ENCODE measurements at places on chromosomes 7 and 10.

GRCh38 chr7:41847151-41847550, 144.3 kb upstream of the INHBA start:
- DNase-seq, result no peak

DNA sequence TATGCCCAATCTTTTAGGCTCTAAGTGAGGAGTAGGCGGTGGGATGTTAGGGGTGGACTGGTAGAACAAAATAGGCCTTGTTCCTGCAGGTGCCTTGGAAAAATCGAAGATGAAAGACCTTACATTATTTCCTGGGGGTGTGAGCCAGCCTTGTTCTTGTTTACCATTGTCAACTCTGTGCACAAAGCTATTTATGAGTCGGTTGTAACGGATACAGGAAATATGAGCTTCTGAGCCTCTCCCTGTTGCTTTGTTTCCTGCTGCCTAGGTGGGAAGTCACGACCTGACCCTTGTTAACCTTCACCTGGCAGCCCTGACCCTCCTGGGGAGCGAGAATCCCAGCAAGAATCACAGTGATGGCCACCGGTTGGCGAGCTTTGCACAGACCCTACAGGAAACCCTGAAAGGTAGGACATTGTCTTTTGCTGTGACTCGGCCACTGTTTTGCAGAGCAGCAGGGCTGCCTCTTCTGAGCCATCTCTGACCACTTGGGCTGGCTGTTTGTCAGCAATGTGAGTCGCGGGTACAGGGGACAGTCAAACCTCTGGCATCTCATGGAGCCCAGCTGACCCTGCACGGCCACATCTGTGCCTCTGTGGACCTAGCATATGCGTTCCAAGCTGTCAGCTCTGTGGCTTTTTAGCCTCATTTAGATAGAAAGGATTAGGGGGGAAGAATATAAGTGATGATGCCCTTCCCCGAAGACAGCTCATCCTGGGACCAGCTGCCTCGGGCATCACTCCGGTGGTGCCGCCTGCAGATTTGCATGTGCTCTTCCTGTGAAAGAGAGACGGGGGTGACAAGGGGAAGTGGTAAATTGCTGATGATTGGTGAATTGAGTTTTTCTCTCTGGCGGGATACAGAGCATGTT, 102.1 kb upstream of the ANLN start:
- no peak for DNase-seq

- no peak for DNase-seq
These were observed 16.7 kb downstream of the P4HA1 start for GRCh38 chr10:73079779-73080541.

DNA sequence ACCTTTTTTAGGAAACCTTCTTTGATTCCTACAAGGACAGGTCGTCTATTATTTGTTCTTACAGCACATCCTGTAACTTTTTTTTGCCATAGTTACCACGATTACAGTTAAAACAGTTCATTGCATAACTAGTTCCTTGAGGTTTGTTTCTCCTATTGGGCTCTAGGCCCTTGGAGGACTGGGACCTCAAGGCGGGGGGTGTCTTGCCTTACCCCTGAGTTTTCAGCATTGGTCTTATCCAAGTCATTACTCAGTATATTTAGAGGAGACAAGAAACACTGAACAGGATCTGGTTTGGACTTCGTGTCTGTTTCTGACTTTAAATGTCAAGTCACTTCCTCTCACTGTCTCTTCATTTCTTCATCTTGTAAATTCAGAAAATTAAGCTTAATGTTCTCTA, 369.8 kb downstream of the SDK1 start:
- no peak for DNase-seq

GRCh38 chr7:6614953-6615722, at the start of gene ZNF853:
ZNF853 (plus strand) TSS chr7:6615610; CDS start chr7:6616175, 565 bp downstream.
- no peak for DNase-seq

DNA sequence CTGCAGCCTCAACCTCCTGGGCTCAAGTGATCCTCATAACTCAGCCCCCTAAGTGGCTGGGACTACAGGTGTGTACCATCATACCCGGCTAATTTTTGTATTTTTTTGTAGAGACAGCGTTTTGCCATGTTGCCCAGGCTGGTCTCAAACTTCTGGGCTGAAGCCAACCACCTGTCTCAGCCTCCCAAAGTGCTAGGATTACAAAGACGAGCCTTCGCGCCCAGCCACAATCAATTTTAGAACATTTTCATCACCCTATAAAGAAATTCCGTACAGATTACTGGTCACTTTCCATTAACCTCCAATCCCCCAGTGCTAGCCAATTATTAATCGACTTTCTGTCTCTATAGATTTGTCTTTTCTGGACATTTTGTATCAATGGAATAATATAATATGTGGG, 32.3 kb upstream of the PALS2 start:
- DNase-seq, result no peak

GRCh38 chr7:26853788-26854393, 10.5 kb downstream of the SKAP2 start:
- DNase-seq, result no peak

GRCh38 chr7:154853063-154853726, 149.7 kb downstream of the PAXIP1 start:
- DNase-seq, result no peak

GRCh38 chr7:17448479-17449423, 150.3 kb downstream of the AHR start:
- no peak for DNase-seq

GRCh38 chr7:154592388-154592787, 410.5 kb downstream of the PAXIP1 start:
- no peak for DNase-seq

DNA sequence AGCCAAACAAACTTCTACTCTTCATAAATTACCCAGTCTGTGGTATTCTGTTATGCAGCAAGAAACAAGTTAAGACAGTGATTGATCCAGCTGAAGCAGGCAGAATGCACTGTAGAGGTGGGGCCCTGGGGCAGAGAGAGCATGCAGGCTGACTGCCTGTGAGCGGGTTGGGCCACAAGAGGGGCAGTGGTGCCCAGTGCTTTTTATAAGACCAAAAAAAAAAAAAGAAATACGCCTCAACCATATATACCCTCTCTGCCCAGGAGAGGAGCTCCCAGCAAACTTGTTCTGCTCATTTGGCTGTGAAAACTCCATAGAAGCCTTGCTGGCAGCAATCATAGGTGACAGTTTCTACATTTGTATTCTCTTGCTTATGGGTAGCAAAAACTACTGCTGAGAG, 104.7 kb downstream of the SORBS1 start:
- no peak for DNase-seq

All from activated naive CD4-positive, alpha-beta T cell (primary cell).